ENCODE measurements at places on chromosomes 1 and 21.

GRCh38 chr1:175183586-175183985, 9.0 kb downstream of the KIAA0040 start:
- no peak for DNase-seq

DNA sequence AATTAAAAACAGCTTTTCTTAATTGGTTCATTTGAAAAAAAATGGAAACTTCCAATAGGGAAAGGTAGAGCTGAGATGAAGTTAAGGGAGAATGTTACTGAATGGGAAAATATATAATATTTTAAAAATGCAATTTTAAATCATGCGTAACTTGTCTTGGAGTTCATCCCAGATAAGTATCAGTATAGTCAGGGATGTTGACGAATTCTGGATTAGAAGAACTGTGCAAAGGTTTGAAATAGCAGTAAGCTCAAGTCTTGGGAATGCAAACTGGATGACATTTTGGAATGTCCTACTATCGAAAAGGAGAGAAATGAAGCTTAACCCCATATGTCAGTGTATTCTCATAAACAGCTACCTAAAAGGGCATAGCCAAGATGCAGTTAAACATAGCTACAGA, 4.0 kb upstream of the ST6GALNAC3 start:
- no peak for DNase-seq

DNA sequence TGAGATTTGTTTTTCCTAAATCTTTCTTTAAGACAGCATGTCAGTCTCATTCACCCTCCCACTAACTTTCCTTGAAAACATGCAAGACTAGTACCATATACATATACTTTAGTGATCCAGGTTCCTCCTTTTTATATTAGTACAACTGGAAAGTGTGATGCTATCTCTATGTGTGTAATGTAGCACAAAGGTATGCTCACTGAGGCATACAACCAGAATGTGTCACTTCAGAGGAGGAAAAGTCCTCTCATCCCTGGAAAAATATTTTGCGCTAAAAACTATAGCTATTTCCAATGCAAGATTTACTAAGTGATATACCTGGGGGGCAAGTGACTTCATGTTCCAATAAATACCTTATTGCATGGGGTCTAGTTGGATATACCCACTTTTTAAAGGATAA, 45.9 kb downstream of the BARHL2 start:
- no peak for DNase-seq

- DNase-seq = no peak
These were observed 244.7 kb downstream of the MRPL39 start for GRCh38 chr21:25362375-25363267.

DNA sequence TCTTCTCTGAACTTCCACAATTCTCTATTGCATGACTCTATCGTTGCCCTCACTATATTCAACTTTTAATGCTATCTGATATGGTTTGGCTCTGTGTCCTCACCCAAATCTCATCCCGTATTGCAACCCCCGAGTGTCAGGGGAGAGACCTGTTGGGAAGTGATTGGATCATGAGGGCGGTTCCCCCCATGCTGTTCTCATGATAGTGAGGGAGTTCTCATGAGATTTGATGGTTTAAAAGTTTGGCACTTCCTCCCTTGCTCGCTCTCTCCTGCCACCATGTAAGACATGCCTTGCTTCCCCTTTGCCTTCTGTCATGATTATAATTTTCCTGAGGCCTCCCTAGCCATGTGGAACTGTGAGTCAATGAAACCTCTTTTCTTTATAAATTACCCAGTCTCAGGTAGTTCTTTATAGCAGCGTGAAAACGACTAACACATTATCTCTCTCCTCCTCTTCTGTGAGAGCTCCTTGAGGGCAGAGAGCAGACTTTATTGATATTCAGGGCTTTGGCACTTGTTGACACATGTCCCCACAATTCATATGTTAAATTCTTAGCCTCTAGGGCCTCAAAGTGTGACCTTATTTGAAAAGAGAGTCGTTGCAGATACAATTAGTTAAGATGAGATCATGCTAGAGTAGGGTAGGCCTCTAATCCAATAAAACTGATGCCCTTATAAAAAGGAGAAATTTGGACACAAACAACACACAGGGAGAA, 52.1 kb downstream of the ADCY10 start:
- DNase-seq = no peak

DNA sequence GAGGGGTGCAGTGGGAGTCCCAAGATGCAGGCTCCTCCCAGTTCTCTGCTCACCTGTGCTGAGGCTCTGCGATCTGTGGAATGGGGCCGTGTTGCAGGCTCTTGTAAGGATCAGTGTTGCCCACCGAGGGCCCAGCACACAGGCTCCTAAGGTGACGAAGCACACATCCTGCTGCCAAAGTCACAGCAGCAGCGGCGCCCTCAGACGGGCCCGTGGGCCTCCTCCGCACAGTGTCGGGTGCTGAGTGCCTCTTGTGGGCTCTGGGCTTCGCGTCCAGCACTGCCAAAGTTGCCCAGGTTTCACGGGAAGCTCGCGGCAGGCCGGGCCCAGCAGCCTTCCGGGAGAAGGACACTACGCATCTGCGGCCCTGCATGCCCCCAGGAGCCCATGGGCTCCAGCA, 72.1 kb upstream of the ABCG1 start:
- DNase-seq = no peak

DNA sequence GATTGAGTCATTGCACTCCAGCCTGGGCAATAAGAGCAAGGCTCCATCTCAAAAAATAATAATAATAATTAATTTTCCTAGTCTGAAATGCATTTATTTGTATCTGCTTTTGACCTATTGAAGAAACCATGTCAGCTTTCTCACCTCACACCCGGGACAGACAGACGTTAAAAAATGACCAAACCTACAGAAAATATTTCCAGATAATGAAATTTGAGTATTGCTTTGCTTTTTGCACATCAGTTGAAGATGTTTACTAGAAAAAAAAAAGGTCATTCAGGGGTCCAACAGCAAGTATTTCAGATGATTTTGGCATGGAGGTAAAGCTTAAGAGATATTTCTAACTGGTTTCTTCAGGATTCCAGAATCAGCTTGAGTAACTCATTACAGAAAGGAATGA, at the start of gene OR6K6:
OR6K6 (plus strand) TSS at position 301 of the 400 bp plus-strand sequence. CDS start 168 bp downstream, outside the sequence.
- no peak for DNase-seq

DNA sequence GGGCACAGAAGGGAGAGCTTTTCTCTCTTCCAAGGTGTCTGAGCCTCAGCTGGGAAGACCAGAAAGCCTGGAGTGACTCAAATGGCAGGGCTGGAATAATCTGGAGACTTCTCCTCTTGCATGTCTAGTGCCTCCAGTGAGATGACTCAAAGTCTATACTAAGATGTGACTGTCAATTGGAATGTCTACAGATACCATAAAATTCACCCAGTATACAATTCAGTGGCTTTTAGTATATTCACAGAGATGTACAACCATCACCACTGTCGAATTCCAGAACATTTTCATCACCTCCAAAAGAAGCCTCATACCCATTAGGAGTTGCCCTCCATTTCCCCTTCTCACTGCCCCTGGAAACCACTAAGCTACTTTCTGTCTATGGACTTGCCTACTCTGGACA, 47.9 kb upstream of the CNN3 start:
- DNase-seq = no peak

DNA sequence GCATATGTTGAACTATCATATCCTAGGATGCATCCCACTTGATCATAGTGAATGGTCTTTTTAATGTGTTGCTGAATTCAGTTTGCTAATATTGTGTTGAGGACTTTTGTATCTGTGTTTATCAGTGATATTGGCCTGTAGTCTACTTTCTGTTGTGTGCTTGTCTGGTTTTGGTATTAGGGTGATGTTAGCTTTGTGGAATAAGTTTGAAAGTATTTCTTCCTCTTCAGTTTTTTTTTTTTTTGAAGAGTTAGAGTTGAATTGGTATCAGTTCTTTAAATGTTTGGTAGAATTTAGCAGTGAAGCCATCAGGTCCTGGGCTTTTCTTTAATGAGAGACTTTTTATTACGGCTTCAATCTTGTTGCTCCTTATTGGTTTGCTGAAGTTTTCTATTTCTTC, 162.3 kb downstream of the VAV3 start:
- no peak for DNase-seq

GRCh38 chr21:35565204-35565611, 495.1 kb downstream of the SETD4 start:
- no peak for DNase-seq

- DNase-seq = no peak
These were observed 213.5 kb upstream of the PTGFR start for GRCh38 chr1:78277253-78277652.

GRCh38 chr1:177975588-177976495, 6.0 kb upstream of the SEC16B start:
- no peak for DNase-seq

- DNase-seq = no peak
These were observed 1.3 kb downstream of the PUM1 start for GRCh38 chr1:31064111-31064717.

DNA sequence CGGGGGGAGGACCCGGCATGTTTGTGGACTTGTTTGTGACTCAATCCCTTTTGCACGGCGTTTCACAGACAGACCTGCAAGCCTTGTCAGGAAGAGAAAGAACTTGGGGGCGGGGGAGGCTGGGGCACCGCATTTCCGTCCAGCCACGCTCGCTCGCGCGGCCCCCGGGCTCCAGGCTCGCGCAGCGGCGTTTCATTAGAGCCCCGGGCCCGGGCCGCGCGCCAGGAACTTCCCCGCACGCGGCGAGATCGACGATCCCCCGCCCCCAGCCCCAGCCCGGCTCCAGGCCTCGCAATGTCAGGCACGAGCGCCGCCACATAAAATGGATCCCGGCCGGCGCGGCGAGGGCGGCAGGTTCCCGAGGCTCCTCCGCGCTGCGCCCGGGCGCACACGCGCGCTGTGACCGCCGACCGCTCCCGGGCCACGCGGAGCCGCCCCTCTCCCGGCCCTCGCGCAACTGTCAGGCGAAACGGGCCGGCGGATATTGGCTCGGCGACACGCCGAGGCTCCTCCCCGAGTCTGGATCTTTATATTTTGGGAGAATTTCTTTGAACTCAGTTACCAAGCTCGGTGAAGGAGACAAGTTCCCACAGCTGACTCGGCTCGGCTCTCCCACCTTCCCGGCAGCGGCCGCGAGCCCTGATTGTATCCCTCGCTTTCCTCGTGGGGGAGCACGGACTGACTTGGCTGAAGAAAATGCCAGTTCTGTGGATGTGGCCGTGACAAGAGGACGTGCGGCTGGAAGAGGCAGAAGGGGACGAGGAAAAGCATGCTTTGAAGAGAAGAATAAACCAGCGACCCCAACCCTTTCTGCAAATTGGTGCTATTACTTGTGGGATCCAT, at the start of gene KIF26B:
KIF26B (plus strand) TSS at position 557 of the 843 bp plus-strand sequence. CDS start 440 bp downstream, outside the sequence.
- DNase-seq = no peak

DNA sequence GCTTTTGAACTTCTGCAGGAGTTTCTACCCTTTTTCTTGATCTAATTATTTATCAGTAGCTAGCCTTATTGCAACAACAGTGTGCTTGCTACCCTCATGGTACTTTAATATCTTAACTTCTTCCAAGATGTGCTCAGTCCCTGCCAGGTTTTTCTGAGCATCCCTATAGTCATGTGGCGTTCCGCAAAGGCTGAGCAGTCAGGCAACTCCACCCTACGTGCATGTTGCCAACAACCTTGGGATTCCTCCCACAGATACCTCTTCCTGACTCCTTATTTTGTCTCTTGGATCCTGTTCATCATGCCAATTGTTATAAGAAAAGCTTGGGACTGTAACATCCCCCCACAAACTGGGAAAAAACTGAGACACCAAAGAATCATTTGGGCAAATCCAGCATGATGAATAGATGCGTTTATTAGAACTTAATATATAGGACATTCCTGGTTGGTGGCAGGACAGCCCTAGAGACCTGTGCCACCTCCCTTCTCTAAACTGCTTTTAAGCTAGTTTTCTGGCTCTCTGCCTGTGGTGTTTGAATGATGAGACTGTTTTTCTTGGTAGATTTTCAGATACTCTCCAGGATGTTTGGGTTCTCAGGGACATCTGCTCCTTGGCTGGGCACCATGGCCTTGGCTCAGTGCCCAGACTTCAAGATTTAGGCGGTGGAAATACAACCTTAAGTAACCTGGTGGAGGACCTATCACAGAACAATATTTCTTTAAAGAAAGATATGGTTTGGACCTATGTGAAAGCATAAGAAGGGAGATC, 27.1 kb upstream of the KCTD3 start:
- DNase-seq = no peak

GRCh38 chr21:42304556-42305454, 10.4 kb downstream of the TFF3 start:
- DNase-seq = no peak

- no peak for DNase-seq
These were observed 604 bp downstream of the FGR start for GRCh38 chr1:27634177-27634984.

DNA sequence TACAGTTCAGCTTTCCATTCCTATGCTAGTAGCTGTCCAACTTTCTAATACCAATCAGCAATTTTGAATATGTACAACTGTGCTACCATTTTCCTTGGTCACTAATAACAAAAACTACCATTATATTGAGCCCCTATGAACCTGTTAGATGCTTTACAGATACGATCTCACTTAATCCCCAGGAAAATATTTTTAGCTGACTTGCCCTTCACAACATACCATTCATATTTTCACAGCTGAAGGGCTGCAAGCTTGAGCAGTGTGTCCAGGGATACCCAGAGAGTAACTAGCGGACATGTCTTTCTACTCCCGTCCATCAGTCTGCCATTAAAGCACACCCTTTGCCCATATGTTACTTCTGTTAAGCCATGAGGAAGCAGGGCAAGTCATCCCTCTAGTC, 140.5 kb downstream of the SPATA46 start:
- no peak for DNase-seq

- no peak for DNase-seq
These were observed 24.7 kb upstream of the PEF1 start for GRCh38 chr1:31669433-31669785.

DNA sequence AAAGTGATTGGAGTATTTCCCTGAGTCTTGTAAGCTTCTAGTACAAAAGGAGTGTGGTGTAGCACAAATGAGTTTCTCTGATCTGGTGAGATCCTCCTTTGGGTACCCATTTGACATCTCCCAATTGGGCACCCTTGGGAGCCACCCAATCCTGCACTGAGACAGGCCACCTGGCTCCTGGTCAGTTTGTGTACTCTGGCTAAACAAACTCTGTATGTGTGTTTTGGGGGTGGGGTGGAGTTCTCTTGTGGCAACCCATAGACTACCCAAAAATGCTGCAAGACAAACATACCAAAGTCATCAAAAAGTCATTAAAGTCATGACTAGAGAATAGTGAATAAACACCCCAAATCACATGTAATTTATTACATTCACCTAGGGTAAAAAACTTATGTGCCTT, 8.4 kb upstream of the HIVEP3 start:
- no peak for DNase-seq

DNA sequence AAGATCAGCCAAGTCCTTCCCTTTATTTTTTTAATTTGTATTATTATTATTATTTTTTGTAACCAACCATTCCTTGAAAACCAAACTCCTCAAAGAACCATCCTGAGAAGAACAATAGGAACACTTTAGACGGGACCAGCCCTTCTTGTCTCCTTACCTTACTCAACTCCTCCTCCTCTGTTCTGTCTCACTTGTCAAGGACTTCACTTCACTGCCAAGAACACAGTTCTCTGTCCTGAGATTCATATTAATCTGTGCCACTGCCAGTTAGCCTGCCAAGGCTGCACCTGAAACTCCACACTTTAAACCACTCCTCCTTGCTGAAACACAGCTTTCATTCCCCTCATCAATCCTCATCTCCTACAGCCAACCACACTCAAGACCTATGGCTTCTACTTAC, 73.8 kb upstream of the ATP1A1 start:
- no peak for DNase-seq
